ENCODE measurements at places on chromosomes 2 and 18.

DNA sequence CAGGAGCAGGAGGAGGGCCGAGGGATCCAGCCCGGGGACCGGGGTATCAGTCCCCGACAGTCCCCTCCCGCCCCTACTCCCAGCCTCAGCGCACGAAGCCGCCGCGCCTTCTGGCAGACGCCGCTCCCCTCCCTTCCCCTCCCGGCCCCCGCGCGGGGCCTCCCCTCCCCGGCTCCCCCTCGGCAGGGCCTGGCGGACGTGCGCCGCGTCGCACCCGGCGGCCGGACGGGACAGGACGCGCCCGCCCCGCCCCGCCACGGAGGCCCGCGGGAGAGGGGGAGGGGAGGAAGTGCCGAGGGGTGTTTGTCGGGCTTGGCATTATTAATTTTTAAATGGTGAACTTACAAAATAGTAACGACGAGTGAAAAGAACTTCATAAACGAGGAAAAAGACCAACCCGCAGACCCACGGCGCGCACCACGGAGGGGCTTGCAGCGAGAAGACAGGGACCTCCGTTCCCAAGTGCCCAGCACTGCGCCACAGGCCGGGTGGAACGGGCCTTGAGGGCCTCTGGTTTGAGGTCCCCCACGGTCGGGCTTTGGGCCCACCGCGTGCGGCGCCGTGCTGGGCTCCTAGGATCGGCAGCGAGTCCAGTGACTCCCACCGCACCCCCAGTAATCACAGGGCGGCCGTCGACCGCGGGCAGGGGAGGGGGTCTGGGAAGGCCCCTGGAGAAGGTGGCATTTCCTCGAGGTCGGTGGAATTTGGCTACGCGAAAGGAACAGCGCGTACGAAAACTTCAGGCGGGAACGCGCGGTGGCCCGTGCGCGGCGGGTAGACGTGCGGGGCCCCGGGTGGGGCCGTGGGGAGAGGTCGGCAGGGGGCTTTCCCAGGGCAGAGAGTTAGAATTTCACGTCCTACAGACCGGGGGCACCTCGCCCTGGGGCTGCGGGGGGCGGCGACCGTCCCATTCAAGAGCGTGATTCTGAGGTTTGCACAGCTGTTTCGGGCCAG is 954 bp upstream of the CTDSP1 start:
- peak; percentile 87 for DNase-seq

- DNase-seq = no peak
Measured at GRCh38 chr18:1848716-1849115, 722.6 kb downstream of the METTL4 start.

DNA sequence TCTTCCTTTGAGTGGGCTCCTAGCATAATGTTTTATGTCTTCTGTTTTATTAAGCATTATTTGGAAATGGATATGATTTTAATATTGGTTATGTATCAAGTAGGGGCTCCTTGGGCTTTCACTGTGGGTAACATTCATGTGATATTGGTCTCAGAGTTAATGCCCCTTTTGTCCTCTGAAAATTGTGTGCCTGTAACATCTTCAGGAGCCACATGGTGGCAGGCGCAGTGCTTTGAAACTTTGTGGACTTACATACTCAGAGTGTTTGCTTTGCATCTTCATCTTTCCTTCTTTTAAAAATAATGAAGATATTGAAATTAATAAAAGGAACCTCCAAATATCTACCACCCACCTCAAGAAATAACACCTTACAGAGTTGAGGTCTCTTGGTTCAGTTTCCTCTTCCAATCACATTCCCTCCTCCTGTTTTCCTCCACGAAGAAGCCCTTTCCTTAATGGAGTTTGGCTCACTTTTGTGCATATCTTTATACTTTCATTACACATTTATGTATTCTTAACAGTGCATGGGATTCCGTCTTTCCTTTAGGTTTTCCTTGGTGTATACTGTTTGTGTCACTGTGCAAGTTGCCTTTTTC is 73.5 kb downstream of the LIMS1 start:
- DNase-seq = no peak

- no peak for DNase-seq
Measured at GRCh38 chr18:10797896-10798295, 272.1 kb downstream of the NAPG start.

GRCh38 chr2:26550276-26551015 is 72.5 kb upstream of the OTOF start:
- peak; percentile 48 for DNase-seq
